ENCODE measurements at places on chromosomes 4 and X.

GRCh38 chr4:4203688-4204400 lies 22.9 kb downstream of the OTOP1 start:
- DNase-seq: no peak

DNA sequence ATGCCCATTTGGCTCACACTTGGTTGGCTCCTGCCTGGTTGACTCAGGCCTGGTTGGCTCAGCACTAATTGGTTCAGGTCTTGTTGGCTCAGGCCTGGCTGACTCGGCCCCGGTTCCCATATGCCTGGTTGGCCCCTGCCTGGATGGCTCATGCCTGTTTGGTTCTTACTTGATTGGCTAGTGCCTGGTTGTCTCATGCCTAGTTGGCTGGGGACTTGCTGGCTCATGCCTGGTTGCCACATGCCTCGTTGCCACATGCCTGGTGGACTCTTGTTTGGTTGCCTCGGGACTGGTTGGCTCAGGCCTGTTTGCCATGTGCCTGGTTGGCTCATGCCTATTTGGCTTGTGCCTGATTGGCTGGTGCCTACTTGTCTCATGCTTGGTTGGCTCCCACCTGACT lies 103.7 kb downstream of the APOOL start:
- DNase-seq: no peak

GRCh38 chrX:9462456-9462855 lies 2.4 kb upstream of the TBL1X start:
- no peak for DNase-seq

DNA sequence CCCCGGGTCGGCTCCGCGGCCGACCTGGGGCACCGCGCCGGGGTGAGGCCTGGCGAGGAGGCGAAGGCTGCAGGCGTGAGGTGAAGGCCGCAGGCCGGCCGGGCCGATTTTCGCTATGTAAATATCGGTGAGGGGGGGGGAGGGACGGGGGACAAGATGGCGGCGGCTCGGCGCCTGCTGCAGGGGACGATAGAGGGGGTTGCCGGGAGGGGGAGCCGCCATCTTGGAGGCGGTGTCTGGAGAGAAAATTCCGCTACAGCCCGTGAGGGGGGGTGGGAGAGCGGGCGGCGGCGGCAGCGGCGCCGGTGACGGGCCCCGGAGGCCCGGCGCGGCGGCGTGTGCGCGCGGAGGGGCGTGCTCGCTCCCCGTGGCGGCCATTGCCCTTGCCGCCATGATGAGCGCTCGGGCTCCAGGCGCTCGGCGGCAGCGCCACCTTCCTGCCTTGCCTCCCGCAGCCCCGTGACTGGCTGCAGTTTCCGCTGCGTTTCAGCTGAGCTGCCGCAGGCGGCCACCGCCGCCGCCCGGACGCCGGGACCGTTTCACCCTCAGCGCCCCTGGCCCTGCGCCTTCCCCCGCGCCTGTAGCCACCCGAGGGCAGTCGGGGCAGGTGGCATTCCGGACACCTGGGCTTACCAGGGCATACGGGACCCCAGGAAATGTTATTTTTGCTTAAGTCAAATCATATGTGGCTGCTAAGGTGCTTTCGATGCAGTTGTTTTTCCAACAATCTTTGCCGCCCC lies 692 bp downstream of the ZFX start:
- peak; percentile 85 for DNase-seq

- no peak for DNase-seq
These were observed 69.8 kb downstream of the RBM47 start for GRCh38 chr4:40559585-40560465.

GRCh38 chr4:118273642-118274041 lies 79.2 kb downstream of the PRSS12 start:
- DNase-seq: no peak

DNA sequence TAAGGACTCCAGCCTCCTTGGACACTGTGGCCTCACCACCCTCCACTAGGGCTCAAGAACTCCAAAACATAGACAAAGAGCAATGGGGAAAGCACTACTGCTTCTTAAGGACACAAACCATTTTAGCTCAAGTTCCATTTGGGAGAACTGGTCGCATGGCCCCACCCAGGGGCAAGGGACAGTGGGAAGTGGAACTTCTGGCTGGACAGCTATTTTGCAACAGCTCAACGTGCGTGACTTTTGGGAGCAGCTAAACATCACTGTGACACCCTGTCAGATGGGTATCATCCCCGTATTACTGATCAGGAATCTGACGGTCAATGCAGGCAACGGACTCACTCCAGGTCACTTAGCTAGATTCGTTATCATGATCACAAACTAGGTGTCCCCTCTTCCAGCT lies 9.0 kb upstream of the GLOD5 start:
- DNase-seq: no peak

DNA sequence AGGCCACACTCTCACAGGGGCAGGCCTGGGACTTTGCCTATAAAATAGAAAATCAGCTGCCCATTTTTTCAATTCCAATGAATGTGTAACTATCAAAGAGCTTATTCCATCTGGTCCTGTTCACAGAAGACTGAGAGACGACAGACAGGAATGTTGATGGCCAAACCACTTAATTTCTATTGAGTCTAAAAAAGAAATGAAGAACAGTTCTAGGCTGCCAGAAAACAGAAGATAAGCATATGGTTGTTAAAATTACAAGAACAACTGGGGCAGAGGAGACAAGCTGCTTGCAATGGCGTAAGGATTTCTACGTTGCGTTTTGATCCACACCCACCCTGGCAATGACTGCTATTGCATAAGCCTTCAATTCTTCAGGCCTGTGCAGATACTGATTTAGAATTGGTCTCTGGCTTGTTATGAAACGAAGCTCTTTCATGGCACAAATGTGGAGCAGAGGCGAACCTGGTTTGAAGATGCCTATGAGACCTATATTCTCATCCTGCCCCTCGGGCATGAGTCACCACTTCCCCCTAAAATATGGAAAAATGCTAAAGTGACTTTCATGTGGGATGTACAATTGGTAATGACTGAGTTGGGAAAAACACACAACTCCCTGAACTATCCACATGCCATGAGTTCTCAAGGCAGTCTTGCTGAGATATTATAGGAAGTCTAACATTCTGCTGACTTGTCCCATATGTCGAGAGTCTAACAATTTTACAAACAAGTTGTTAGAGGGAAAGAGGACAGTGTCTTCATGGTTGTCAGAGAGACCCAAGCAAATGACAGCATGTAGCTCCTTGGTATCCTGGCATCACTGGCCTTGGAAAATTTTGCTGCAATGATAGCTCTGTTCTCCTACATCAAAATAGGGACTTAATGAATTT lies 37.9 kb upstream of the SORBS2 start:
- DNase-seq: peak; percentile 39

DNA sequence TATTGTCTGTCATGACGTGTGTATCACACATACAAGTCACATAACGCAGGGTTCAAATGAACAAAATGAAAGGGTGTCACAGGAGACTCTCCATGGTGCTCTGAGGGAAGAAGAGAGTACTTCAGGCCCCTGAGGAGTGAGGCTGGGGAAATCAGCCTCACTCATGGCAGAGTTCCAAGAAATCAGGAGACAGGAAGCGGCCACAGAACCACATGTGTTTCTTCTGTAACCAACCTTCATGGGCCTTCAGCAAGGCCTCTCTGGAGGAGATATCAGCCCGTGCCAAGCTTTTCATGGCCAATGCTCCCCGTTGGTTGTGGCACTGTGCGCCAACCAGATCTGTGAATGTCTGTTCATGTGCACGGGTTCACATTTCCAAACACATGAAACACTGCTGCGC lies 76.0 kb downstream of the NAT8L start:
- peak; percentile 61 for DNase-seq

DNA sequence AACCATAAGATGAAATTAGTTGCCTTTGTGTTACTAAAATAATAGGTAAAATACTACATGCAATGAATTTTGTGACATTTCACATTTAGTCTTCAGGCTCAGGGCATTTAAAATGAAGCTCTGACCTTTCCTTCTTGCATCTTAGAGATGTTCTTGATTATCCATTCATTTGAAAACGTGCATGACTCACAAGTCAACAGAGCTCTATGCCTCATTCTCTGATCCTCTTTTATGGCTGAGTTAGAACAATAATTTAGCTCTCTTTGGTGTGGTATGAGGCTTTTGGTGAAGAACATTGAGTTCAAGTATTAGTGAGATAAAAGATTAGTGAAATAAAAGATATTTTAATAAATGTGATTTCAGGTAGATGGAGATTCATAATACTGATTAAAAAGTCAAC lies 66.5 kb downstream of the TIGD2 start:
- no peak for DNase-seq

DNA sequence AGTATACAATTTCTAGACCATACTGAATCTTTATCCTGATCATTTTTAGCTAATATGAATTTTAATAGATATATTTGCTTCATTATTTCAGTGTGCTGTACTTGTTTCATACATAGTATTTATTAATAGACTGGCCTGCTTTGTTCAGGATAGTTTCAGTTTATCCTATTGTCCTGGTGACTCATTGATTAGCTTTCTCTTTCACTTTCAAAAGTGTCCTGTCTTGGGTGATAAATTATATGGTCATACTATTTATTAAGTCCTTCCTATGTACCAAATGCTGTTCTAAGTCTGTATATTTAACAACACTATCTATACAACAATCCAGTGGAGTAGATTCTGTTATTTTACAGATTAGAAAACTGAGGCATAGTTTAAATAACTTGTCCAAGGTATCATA lies 153.8 kb upstream of the RAPGEF2 start:
- DNase-seq: peak; percentile 58

DNA sequence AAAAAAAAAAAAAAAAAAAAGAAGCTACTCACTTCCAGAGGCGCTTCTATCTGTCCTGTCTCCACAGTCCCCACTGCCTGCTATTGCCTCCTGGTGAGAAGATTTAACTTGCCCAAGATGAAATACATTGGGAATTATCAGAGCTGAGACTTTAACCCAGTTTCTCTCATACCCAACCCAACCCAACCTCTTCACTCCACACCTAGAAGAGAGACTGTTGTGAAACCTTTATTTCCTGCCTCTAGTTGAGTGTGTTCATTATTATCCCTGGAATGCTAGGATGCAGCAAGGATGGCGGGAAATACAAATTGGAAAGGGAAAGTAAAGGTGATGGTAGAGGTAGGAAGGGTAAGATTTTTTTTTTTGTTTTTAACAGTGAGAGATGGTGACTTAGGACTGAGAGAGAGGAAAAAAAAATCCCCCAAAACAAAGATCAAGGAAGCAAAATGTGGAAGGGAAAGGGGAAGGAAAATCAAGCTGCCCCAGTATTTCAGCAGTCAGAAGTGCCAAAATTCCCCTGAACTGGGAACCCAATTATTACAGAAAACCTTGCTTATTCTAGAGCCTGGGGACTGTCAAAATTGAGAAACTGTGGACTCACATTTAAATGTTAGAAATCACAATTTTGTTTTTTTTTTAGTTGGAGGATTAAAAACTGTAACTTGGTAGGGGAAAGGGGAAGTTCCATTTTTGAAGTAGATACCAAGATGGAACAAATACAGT lies 253.0 kb downstream of the PTTG2 start:
- DNase-seq: no peak

GRCh38 chr4:167084321-167084720 lies 150.0 kb downstream of the SPOCK3 start:
- DNase-seq: no peak

DNA sequence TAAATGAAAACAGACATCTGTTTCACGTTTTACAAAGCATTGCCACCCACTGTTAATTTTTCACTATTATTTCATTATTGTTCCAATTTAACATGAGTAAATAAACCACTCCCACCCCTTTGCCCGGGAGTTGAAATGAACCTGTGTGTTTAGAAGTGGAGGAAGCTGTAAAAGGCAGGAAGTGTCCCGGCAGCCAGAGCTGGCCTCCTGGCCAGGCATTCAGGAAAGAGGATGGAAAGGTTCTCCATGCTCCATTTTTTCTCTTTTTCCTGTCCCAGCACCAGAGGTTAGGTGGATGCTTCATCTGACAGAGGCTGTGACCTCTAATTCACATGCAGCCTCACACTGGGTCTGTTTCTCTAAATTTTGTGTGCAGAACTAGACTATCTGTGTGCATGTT lies 55.5 kb upstream of the LNX1 start:
- no peak for DNase-seq
